ENCODE measurements at places on chromosomes 3 and 15.

GRCh38 chr3:121835465-121835801 lies 424 bp downstream of the EAF2 start:
- DNase-seq = no peak

- DNase-seq = no peak
Measured at GRCh38 chr15:100937171-100937570, 18.0 kb downstream of the LRRK1 start.

GRCh38 chr3:65824166-65824565 lies 214.6 kb downstream of the MAGI1 start:
- DNase-seq = no peak

- DNase-seq = no peak
Measured at GRCh38 chr3:159770998-159771397, 217.6 kb upstream of the IL12A start.

GRCh38 chr15:99322643-99323405 lies 71.5 kb downstream of the LRRC28 start:
- DNase-seq = no peak

DNA sequence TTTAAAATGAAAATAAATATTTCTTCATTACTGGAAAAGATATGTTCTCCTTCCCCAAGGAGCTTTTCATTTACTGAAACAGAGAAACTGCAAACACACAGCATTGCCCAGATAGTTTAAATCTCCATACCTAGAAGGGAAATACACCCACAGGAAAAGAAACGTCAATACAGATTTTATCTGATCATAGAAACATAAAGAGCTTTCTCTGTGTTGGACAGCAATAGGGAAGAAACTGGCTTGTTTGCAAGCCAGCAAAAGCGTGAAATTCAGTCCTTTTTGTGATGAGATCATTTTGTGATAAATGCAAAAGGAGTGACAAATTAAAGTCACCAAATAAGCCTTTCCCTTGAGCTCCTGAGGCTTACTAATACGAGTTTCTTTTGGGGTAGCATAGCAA lies 398.0 kb downstream of the TIGIT start:
- DNase-seq = no peak

DNA sequence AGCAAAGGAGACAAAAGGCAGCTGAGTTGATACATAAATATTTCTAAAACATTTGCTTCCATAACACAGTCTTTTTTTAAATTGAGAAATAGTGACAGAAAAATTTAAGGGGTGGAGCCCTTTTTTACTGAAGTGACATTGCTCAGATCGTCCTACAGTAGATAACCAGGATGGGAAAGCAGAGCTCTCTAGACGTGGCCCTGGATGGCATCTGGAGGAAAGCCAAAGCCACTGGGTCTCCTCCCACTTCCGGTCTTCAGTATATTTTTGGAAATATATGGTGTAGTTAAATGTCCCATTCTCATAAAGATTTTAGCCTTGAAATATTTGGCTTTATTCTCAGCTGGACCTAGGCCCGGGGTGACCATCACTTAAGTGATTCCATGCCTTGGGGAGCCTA lies 326.1 kb downstream of the ZNF621 start:
- DNase-seq = no peak

GRCh38 chr3:18092726-18093125 lies 332.4 kb downstream of the SATB1 start:
- no peak for DNase-seq

GRCh38 chr3:51955893-51956770 lies 951 bp downstream of the GPR62 start:
- DNase-seq = peak; percentile 23

GRCh38 chr3:129934234-129935123 lies 40.0 kb upstream of the TRH start:
- DNase-seq = peak; percentile 48

Data from NCI-H1694 (cell line).